ENCODE measurements at places on chromosomes 7 and 10.

- DNase-seq = no peak
These were observed 123.8 kb downstream of the DIP2C start for GRCh38 chr10:565676-566075.

DNA sequence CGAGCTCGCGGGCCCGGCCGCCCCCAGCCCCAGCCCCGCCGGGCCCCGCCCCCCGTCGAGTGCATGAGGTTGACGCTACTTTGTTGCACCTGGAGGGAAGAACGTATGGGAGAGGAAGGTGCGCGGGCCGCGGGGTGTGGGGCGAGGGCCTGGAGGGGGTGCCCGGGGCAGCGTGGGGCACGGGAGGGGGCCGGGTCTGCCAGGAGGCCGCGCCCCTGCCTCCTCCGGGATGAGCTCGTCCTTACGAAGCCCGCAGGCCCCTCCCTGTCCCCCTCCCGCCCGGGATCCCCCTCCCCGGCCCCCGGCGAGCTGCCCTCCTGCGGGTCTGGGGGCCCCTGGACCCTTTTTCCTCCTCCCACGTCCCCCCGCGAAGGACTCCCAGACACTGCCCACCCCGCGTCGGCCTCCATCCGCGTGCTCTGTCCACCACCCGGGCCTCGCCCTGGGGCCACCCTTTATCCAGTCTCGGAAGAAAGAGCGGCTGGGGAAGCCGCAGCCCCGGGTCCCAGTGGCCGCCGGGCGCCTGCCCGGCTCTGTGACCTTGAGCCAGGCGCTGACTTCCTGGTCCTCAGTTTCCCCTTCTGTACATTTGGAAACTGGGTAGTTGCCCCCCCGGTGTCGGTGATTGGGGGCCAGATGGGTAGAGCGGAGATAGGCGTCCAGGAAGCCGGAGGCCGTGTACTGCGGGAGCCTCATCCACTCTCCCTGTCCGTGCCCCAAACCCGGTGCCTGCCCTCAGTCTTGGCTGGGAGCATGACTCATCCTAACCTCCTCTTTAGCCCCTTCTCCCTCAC is 521 bp downstream of the LIMK1 start:
- DNase-seq = peak; percentile 43

GRCh38 chr7:81404669-81405068 is 365.2 kb downstream of the HGF start:
- no peak for DNase-seq

- DNase-seq = no peak
These were observed 10.5 kb downstream of the PLXDC2 start for GRCh38 chr10:19826712-19827111.

DNA sequence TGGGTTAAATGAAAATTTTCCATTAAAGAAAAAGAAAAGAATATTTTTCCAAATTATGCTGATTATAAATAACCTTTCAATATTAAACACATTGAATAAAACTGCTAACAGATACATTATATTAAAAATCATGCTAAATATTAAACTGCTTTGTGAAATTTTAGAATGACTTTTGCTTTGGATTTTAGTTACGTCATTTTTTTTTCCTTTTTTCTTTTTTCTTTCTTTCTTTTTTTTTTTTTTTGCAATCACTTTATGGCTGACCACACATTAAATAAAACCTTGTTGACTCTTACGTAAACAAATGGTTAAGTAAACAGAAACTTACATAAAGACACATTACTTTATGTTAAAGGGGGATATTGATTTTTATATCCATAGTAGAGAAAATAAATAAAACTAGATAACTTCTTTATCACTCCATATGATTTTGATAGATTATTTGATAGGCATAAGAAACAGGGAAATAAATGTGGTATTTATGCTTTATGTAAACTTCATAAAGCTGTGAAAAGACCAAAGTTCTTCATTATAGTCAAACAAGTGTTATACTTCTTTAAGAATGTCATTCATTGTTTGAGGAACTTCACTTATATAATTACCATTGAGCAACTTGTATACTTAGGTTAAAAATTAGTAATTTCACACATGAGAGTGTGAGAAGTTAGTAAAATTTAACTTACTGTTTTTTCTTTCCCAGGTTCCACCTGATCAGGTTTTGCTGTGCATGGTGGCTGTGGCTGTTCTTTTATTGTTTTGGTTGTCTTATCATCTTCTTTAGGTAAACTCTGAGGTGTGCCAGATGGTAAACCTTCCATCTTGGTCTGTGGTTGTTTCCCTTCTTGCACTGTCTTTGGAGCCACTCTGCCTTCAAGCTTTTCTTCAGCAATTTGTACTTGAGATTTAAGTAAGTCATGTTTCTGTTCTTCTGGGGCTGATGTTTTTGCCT is 197.3 kb downstream of the PCLO start:
- no peak for DNase-seq

DNA sequence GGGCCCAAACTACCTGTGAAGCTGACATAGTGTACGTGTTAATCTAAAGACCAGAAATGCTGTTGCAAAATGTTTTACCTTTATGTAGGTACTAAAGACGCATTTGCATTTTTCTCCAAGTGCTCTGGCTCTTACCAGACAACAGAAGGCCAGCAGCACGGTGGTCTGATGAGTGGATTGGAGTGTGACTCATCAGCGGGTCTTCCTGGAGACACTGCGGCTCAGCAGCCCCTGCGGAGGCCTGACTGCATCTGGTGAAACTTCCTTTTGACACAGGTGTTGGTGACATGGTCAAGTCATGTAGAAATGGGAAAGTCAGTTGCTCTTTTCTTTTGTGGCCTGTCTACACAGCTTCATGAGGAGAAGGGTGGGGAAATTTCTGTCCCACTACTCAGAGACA is 723.6 kb downstream of the INHBA start:
- no peak for DNase-seq

All from CD4-positive, alpha-beta T cell (primary cell).